GM12878 (cell line): ENCODE measurements at places on chromosomes 11 and 22.

DNA sequence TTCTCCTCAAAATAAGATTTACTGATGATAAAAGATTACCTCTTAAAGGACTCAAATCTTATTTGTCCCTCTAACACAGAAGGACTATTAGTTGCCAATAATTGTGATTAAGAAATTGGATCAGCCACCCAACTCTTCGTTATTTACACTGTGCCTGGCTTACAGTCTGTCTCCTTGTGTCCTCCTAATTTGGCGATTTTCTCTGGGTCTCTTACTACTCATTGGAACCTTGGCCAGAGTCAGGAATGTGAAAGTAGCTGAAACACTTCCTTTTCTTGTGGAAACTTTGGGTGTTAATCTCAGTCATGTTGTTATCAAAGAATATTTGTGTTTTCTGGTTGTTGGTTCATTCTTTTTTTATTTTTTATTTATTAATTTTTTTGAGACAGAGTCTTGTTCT is 83.2 kb downstream of the TEAD1 start:
- DNase-seq: no peak

DNA sequence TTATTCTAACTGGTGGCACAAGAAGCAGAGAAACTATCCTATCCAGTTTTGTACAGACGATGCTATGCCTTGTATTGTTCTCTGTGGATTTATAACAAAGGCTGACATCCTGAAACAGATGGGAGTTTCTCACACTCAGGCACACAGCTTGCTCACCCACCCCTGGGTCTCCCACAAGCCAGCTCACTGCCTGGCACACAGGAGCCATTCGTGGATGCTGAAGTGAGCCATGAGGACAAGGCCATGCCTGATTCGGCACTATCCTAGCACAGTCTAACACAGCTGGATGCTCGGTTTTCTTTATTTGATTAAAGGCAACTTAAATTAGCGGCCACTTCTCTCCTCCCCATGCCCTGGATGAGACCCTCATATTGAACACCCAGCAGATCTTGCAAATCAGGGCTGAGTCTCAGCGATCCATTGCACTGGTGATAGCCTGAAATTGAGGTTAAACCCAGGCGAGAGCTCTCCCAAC is 25.7 kb upstream of the TMPRSS4 start:
- DNase-seq: no peak

DNA sequence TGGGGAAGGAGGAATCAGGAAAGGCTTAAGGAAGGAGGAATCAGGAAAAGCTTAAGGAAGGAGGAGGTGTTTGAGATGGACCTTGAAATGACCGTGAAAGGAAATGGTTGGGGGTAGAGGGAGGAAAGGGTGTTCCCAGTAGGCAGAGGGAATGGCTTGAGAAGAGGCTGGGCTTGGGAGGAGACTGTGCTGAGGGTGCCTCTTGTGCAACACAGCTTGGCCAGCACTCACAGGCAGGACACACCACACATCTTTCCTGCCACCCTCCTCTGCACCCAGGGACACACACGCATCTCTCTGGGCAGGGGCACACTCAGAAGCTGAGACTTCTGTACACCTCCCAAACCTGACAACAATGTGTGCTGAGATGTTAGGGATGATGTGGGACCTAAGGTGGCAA is 151.4 kb downstream of the FBXO7 start:
- no peak for DNase-seq

- no peak for DNase-seq
Measured at GRCh38 chr11:17077240-17077519, 287 bp downstream of the RPS13 start.

DNA sequence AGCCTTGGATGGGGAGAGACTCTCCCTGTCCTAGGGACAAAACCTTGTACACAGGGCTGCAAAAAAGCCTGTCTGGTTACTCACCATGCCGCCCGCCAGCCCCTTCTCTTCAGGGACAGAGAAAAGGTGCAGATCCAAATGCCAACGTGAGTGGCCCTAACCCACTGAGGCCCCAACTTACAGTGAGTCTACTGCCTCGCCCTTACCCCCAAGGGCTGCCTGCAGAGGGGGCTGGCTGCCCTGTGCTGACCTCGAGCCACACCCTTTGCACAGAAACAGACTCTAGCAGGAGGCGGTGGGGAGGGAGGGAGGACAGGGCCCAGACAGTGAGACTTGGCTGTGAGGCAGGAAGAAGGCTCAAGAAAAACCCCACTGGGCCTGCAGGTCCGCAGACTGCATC is 13.6 kb upstream of the CHST1 start:
- DNase-seq: no peak
